ENCODE measurements at places on chromosomes 7 and 10.
A peak's percentile ranks its signal among the peaks of the same experiment; 100 is the strongest.

GRCh38 chr7:43824963-43825362 lies 44.4 kb downstream of the MRPS24 start:
- no peak for DNase-seq

DNA sequence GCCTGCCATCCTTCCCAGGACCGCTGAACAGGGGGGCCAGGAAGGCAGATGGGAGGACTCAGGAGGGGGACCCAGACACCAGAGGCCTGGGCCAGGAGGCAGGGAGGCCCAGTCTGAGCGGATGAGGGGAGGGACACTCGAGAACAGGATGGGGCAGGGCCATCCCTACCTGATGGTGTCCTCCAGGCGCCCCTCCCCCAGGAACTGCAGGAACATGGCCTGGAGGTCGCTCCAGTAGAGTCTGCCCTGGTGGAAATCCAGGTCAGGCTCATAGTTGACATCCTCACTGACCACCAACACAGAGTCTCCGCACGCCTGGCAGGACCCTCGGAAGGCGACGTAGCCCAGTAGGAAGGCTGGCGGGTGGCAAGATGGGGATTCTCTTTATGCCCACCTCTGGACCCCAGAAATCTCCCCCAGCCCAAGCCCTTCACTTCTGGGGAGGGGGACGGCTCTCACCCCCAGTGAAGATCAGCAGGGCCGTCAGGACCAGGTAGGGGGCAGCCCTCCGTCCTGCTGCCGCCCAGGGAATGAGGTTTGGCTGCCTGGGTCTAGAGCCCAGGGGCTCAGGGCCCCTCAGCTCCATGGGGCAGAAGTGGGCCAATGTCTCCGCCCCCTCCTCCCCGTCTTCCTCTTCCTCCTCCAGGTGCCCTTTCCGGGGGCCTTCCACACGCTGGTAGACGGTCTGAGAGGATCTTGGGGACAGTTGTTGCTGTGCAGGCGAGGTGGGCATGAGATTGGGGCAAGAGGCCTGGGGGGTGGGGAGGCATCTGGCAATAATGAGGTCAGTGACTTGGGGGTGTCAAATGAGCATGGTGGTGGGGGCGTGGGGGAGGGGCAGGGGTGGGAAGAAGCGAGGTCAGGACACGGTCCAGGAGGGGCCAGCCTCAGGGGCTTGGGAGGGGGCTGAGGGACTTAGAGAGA lies 573 bp downstream of the TFR2 start:
- no peak for DNase-seq

DNA sequence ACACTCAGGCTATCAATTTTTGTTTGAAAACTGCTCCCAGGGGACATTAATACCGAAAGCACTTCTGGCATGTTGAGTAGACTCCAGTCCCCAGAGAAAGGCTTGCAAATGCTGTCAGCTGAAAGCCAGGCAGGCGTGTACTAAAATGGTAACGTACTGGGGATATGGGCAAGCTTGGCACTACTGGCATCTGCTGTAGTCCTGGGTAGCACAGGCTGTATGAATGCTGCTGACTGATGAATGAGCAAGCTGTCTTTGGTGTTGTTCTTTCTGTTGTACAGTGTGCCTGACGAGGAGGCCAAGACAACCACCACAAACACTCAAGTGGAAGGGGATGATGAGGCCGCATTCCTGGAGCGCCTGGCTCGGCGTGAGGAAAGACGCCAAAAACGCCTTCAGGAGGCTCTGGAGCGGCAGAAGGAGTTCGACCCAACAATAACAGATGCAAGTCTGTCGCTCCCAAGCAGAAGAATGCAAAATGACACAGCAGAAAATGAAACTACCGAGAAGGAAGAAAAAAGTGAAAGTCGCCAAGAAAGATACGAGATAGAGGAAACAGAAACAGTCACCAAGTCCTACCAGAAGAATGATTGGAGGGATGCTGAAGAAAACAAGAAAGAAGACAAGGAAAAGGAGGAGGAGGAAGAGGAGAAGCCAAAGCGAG lies 53.5 kb upstream of the AGBL3 start:
- no peak for DNase-seq

GRCh38 chr7:131046246-131046645 lies 281.4 kb upstream of the MKLN1 start:
- peak; percentile 31 for DNase-seq

- no peak for DNase-seq
Observed at GRCh38 chr10:112753961-112754411, 196.1 kb upstream of the TCF7L2 start.

DNA sequence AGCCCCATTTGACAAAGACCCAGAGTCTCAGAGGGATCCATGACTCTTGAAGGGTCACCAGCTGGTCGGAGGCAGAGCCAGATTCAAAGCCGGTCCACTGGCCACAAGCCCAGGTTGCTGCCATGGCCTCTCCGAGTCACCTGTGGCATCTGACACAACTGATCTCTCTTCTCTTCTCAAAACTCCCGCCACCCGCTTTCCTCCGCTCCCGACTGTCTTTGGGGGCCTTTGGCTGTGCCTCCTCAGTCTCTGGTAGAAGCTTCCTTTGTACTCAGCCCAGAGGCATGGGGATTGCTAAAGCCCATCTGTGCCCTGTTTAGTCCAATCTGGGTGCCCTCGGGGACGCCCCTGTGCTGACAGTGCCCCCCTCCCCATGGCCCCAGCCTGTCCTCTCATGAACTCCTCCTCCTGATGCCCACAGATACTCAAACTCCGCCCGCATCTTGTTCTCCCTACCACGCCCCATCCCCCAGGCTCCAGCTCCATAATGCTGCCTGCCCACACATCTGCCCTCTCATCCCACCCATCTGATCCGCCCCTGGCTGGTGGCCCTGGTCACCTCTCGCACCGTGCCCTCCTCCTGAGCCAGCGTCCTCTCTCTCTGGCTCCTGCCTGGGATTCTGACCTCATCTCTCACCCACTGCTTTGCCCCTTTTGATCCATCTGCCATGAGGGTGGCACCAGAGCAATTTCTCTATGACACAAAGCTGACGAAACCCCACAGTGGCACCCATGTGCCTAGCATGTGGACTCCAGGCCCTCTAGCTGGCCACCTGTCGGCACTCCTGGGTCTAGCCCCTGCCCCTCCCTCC lies 150.6 kb downstream of the SLIT1 start:
- no peak for DNase-seq

- no peak for DNase-seq
Observed at GRCh38 chr7:24721481-24722001, 35.7 kb downstream of the GSDME start.

DNA sequence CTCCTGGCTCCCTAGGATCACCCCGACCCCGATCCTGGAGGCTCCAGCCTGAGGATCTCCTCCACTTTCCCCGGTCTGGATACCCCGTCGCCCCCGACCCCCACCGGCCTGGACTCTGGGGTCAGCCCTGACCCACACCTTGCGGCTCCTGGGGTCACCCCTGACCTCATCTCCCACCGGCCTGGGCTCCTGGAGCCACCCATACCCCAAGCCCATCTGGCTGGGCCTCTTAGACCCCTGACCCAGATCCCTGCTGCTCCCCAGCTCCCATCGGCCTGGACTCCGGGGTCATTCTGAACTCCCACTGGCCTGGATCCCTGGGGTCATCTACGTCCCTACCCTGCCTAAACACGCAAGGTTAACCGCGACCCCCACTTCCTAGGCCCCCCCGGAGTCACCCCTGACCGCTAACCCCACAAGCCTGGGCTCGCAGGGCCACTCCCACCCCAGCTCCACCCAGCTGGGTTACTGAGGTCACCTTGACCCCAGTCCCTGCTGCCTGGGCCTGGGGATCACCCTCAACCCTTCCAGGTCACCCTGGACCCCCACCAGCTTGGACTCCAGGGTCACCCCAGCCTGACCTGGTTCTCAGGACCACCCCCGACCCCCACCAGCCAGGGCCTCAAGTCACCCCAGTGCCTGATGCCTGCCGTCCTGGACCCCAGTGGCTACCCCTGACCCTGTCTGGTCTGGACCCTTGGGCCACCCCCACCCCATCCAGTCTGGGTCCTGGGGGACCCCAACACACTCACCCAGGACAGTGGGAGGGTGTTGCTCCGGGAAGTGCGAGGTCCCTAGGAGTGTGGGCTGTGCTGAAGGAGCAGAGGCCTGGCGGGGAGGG lies 1.2 kb downstream of the FOXK1 start:
- peak; percentile 29 for DNase-seq

GRCh38 chr10:119653916-119654315 lies 2.7 kb downstream of the BAG3 start:
- no peak for DNase-seq

- DNase-seq, result no peak
Observed at GRCh38 chr7:1810961-1811849, 141.1 kb downstream of the ELFN1 start.

- DNase-seq, result no peak
Observed at GRCh38 chr10:99709480-99710229, 22.3 kb downstream of the COX15 start.

DNA sequence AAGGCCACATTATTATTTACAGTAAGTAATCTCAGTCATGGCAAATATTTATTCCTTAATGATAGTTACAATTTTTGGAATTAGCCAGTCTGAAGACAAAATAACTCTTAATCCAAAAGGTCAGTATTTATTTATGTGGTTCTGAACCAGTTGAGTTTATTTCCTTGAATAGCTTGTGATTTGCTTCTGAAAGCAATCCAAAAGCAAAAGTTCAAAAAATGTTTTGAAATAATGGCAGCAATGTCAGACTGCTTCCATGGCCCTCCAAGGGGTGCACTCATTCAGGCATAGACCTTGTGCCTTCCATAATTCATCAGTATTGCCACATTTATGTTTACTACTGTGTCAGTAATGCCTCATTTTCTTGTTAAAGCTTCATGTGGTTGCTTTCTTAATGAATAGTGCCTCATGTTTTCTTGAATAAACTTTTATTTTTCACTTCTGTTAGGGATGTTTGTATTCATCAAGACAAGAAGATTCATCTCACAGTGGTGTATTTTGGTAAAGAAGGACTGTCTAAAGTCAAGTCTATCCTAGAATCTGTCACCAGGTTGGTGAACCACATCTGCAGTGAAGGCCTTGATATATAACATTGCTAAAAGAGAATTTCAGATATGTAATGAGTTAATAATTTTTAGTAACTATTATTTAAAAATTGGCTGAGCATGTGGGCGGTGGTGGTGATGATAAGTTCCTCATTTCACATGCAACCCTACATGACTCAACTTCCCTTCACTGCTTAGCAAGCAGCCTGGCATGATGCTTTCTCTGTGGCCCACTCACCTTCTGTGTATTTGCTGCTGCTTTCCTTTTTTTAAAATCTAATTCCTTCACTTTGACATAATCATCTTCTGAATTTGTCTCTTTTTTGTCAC lies 22.0 kb downstream of the CSGALNACT2 start:
- DNase-seq, result no peak

GRCh38 chr7:113175525-113176104 lies 57.3 kb upstream of the SMIM30 start:
- DNase-seq, result no peak

- DNase-seq, result no peak
Observed at GRCh38 chr10:42887734-42888503, 105.3 kb downstream of the BMS1 start.

DNA sequence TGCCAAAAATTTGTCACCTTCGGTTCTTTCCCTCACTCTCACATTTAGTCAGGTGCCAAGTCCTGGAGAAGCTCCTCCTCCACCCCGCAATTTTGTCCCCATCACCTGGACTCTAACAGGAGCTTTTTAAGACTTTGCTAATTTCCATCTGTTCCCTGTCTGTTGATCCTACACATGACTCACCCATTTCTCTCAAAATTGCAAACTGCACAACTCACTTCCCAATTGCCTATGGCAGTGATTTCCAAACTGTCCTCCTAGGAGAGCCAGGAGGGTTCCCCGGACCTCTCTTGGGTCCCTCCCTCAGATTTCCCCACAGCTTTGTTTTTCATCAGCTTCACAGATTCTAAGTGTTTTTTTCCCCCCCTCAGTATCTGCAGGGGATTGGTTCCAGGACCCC lies 120.3 kb downstream of the WNT2 start:
- no peak for DNase-seq

DNA sequence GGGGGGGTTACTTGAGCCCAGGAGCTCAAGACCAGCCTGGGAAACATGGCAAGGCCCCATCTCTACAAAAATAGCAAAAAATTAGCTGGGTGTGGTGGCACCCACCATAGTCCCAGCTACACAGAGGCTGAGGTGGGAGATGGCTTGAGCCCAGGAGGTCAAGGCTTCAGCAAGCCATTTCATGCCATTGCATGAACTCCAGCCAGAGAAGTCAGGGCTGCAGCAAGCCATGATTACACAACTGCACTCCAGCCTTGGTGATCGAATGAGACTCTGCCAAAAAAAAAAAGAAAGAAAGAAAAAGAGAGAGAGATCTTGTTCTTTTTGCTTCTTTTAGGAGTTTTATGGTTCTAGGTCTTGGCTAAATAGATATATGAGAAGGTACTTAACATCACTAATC lies 200.2 kb upstream of the PHYHIPL start:
- no peak for DNase-seq

GRCh38 chr7:1227814-1228544 lies 4.7 kb upstream of the UNCX start:
- no peak for DNase-seq

GRCh38 chr7:137847568-137848050 lies 835 bp upstream of the DGKI start:
- no peak for DNase-seq

DNA sequence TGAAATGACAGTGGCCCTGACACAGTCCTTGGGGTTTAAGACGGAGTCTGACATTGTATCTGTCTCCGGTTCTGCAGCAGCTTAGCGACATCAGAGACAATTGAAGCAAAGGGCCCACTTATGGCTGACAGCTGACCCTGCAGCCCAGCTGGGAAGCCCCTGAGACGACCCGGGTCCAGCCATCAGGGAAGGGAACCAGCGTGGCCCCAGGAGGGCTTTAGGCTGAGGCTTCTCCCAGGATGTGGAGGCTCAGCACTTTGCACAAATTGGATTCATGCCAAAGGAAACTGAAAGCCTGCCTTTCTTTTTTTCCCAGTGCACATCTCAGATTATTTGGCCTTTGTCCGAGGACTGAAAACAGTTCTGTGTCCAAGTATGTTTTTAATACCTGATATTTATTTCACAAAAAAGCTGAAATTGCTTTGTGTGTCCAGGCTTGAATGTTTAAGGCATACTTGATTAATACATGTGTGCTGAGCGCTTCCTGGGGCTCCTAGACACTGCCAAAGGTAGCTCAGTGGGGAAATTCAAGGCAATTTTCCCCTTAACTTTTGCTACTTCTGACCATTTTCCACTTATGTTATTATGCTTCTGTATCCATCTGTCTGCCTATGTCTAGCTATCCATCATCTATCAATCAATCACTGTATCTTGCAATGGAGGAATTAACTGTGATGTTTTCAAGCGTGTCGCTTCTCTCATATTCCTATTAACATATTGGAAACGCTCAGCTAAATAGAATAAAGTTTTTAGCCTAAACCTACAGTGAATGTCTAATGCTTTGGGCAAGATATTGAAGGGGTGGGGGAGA lies 34.8 kb downstream of the KLF6 start:
- no peak for DNase-seq

GRCh38 chr10:79349766-79350406 lies 2.6 kb downstream of the PPIF start:
- DNase-seq, result no peak

- no peak for DNase-seq
Observed at GRCh38 chr10:100655326-100655759, 90.0 kb upstream of the PAX2 start.
